ENCODE measurements at places on chromosomes 16 and 17.

DNA sequence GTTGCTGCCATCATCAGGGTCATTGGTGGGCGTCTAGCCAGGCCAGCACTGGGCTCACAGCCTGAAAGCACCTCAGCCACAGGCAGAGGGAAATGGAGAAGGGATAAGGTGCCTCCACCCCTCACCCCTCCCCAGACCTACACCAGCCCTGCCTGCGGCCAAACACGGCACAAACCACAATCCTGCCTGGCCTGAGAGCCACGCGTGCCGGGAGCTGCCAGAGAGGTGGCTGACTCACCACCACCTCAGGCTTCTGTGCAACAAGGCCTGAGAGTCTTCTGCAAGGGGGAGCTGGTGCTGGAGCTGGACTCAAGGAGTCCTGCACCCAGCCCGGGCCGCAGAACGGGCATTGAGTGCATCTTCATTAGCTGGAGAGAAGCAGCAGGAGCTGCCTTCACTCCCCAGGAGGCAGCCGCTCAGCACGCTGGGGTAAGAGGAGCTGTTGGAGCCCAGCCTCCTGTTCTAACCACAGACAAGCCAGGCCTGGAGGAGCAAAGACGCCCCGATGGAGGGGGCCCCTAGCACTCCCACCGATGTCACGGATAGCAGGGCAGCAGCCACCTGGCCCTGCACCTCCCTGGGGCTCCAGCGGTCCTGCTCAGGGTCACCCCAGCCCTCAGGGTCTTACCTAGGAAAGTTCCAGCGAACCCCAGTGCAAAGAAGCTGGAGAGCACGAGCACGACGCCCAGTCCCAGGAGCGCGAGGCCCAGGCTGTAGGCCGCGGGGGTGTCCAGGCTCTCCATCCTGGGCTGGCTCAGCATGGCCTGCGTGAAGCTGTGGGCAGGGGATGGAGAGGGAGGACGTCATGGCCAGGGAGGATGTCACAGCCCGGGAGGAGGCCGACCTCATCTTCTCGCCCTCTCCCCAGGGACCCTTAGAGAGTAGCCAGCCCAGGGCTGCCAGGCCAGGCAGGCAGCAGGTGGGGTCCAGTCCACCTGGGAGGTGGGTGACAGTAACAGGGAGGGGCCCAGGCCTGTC is 16.0 kb upstream of the RASD1 start:
- peak; percentile 55 for DNase-seq

DNA sequence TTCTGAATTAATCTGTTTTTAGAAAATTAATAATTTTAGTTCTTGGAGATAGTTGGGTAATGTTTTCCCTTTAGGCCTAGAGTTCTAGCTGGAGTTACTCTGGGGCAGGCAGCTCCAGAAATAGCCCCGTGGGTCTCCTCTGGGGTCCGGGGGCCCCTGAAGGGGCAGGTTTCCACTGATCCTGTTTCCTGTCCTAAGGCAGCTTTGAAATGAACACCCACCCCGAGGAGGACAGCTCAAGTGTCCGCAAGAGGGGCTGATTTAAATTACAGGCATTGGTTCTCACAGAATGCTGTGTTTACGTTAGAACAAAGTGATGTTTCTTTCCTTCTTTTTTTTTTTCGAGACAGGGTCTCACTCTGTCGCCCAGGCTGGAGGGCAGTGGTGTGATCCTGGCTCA is 23.8 kb downstream of the EEF2K start:
- no peak for DNase-seq

GRCh38 chr17:45320931-45321461 is 4.2 kb upstream of the MAP3K14 start:
- no peak for DNase-seq

DNA sequence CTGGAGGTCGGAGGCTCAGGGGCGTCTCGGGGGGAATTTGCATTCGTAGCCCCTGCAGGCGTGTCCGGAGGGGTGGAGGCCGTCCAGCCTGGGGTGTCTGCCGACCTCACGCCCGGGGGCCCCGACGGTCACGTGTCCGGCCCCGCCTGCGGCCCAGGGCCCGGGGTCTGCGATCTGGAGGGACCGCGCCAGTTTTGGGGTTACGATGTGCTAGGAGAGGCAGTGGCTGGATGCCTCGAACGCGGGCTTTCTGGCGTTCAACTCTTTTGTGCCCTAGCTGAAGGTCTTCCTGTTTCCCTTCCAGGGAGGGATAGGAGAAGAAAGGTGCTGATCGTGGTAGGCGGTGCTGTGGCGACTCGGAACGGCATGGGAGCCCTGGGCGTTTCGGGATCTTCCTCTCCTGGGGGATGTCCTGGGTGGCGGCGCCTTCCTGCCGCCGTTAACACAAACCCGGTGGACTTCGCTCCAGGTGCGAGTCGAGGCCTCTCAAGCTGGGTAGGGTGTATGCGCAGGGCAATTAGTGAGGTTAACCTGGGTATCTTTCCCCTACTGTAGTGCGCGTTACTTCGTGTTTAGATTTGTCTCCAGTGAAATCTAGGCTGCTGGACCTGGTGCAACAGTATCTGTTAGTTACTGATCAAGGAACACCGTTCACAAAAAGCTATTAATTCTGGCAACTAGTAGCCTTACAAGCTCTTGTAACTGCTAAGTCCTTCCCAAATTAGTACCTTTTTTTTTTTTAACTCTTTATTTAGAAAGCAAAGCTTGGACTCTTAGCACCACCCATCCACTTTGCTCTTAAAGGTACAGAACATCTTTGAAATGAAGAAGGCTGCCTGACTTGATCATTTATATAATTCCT is 1.3 kb downstream of the AKAP1 start:
- peak; percentile 63 for DNase-seq

DNA sequence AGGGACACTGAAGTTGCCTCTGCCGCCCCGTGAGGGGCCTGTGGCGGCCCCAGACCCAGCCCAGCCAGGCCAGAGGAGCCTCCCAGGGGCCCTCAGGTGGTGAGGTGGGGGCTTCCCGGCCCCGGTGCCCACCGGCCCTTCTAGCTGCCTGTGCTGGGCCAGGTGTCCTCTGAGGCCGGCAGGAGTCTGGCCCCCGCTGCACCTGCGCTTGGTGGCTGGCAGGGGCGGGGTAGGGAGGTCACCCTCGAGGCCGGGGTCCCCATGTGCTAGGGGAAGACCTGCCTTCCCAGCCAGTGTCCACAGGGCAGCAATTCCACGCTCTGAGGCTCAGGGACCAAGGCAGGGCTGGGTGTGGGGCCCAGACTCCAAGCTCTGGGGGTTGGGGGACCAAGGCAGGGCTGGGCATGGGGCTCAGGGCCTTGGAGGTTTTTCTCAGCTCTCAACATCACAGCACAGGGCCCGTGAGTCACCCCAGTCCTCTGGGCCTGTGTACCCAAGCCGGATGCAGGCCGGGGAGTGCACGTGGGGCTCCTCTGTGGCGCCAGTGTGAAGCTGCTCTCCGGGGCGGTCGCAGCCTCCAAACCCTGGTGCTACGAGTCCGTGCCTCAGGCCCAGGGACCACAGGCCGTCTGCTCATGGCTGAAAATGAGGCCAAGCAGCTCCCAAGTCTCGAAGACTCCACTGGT is 1.3 kb upstream of the CCDC154 start:
- DNase-seq: no peak

GRCh38 chr17:50603340-50603739 is 31.3 kb upstream of the ABCC3 start:
- DNase-seq: no peak

DNA sequence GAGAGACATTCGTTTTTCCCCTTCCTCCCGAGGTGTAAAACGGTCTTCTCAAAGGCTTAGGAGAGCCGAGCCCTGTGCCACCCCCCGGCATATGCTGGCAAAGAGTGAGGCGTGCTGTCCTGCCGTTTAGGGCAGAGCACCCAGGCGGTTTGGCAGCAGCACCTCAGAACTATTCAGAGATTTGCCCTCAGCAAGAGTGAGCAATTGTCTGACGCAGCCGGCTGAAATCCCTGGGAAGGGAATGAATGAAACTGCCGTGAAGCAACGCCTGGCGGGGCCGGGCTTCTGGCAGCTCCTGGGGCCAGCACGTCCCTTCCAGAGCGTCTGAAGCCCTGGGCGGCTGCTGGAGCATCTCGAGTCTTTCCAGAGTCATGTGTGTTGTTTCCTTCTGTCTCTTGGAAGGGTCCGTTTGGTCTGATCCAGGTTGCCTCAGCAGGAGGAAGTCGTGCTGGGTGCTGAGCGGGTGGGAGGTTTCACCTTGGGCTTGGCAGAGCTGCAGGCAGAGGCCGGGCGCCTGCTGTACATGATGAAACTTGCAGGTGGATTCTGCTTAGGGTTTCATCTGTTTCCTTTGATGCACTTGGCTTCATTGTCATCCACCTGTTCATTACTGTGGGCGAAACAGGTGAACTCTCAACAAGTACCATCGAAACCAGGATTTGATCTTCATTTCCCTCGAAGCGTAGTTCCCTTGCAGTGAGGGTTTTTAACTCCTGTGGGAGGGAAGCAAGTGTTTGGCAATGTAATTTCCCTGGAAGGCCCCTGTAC is 35.4 kb downstream of the TBCD start:
- no peak for DNase-seq

DNA sequence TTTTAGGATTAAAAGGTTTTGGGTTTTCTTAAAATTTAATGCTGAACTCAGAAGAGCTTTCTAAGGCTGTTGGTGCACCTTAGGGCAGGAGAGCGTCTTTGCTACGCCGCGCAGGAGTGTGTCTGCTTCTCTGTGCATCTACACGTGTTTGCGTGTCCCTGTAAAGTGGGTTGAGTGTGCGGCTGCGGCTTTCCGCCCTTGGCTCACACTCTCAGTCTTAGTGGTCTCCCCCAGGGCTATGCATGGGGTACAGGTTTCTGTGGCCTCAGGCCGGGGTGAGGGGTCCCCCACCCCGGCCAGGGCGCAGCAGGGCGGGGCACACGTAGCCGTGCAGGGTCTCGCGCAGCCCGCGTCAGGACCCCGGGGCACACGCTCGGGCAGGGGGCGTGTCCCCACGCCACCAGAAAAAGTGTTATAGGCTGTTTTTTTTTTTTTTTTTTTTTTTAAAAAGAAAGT is 727 bp upstream of the TENT4B start:
- peak; percentile 50 for DNase-seq

DNA sequence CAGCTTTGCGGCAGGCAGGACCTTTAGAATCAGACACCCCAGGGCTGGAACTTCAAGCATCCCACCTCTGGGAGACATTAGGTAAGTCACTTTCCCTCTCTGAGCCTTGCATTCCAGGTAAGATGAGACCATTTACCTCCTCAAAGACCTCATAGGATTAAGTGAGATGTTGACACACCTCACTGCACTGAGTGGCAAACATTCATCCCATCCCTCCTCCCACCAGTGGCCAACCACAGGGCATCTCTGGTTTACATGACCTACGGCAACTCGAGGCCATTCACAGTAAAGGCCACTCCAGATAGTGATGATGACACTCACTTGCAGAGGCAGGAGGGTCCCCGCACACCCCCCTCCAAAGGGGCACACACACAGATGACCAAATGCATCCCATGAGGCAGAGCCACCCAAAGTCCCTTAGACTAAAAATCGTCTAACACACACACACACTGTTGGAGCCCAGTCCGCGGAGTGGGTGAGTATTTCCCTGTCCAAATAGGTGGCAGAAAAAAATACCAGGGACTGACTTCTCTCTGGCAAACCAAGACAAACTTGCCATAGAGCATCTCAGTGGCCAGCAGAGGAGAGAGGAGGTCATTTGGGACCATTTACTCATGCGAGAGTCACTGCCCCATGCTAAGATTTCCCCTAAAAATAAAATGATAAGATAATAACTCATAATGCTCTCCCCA is 454.9 kb downstream of the SOX9 start:
- no peak for DNase-seq

- DNase-seq: no peak
Measured at GRCh38 chr16:66069587-66069986, 296.9 kb upstream of the CDH5 start.

DNA sequence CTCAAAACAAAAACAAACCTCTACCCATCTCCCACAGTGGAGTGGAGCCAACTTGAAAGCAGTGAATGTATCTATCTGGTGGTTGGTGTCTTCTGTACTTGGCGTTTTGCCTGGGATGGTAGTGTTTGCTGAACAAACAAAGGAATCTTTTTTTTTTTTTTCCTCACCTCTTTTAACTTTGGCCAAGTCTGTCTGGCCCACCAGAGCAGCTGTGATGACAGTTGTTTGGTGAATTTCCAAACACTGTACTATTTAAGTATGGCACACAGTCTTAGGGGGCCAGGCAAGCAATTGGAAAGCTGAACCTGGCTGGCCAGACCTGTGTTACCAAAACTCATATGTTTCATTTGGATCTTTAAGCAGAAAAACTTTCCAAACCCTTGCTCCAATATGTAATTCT is 101.8 kb upstream of the CDH13 start:
- DNase-seq: peak; percentile 74

GRCh38 chr16:87057211-87057881 is 259.8 kb downstream of the C16orf95 start:
- no peak for DNase-seq

DNA sequence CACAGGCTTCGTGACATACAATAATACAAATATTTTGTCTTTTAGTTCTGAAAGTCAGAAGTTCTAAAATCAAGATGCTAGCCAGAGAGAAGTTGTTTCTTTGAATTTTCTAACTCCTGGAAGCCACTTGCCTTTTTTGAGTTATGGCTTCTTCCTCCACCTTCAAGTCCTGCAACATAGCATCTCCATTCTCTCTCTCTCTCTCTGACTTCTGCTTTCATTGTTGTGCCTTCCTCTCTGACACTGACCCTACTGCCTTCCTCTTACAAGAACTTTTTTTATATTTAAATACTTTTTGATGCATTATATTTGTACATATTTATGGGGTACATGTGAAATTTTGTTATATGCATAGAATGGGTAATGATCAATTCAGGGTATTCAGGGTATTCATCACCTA is 205.9 kb downstream of the MAP2K6 start:
- DNase-seq: no peak

GRCh38 chr17:2400474-2400866 is 390 bp downstream of the MNT start:
- peak; percentile 73 for DNase-seq

DNA sequence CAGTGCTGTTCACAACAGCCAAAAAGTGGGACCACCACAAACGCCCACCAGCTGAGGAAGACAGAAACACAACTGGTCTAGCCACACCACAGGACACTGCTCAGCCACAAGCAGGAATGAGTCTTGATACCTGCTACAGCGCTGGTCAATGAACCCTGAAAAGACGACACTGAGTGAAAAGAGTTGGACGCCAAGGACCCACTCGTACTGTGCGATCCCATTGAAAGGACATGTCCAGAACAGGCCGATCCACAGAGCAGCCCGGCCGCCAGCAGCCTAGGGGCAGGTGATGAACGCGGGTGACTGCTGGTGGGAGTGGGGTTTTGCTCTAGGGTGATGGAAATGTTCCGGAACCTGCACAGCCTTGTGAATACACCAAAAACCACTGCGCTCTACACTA is 10.6 kb upstream of the SLC38A8 start:
- no peak for DNase-seq

GRCh38 chr17:4535667-4536258 is 19.4 kb downstream of the MYBBP1A start:
- no peak for DNase-seq

DNA sequence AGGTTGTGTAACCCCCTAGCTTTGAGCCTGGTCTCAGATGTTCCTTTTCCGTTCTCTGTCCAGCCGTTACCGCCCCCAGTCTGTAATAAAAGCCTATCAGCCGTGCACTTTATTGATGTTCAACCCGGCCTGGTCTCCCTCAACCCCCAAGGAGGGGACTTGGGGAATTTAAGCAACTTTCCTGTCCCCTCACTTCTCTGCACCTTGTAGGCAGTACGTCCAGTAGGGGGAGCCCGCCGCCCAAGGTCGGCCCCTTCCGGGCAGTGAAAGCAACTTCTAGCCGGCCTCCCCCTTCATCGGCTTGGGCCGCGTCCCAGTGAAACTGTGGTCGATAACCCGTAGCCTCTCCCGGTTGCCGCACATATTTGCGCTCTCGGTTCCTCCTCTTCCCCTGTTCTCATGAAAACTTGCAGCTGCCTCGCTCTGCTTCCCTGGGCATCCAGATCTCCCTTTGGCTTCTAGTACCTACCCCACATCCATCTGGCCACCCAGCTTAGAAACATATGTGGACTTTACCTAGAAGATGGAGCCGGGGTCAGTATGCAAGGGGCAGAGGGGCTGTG is 7.9 kb downstream of the PNPO start:
- DNase-seq: peak; percentile 96

Data from right lobe of liver (tissue), 6 donors.